ENCODE measurements at places on chromosomes 4 and X.

- no peak for DNase-seq
Measured at GRCh38 chr4:180630012-180630665, 1613.1 kb upstream of the TENM3 start.

- no peak for DNase-seq
Measured at GRCh38 chr4:89070041-89070440, 13.1 kb upstream of the FAM13A start.

GRCh38 chr4:76147454-76148141 is 599 bp downstream of the NUP54 start:
- DNase-seq, result peak; percentile 68

DNA sequence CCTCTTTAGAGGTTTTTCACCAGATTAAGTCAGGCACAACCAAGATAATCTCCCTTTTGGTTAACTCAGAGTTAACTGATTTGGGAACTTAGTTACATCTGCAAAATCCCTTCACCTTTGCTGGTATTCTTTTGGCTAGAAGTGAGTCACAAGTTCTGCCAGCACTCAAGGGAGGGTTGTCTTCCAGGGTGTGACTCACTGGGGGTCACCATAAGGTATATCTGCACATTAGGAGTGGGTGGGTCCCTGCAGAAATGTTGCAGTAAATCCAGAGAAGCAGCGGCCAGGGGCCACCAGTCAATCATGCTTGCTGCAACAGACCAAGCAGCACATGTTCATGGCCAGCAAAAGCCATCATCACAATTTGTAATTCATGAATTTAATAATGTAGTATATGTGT is 59.8 kb upstream of the MAML3 start:
- DNase-seq, result no peak

- no peak for DNase-seq
Measured at GRCh38 chrX:45422216-45422925, 221.7 kb upstream of the DIPK2B start.

- no peak for DNase-seq
Measured at GRCh38 chr4:15233626-15234025, 194.2 kb upstream of the C1QTNF7 start.

DNA sequence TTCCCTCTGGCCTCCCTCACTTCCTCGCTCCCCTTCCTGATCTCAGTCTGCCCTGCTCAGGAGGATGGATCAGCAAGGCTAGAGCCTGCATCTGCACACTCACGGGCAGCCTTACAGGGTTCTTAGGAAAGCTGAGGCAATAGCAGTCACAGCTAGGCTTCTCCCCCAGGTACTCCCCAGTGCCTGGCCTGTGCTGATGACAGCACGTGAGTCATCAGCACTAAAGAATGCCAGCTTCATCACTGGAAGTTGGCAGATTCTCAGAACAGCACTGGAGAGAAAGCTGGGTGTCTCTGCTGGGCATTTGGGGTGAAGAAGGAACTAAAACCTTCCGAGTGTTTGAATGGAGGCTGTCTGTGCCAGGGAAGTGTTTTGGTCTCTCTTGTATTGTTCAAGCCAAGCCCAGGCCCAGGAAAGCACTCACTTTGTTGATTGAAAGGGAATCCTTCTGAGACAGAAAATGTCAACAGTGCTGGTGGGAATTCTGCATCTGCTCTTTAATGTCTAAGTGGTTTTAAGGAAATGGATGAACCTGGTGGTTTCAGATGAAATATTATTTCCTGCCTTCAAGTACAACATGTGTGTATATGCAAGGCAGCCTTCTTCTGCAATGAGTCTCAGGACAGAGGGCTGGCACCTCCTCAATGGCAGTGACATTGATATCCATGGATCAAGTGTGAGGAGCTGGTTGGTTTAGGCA is 73.0 kb upstream of the SCOC start:
- no peak for DNase-seq

GRCh38 chr4:71550220-71551165 is 211.7 kb downstream of the SLC4A4 start:
- no peak for DNase-seq

DNA sequence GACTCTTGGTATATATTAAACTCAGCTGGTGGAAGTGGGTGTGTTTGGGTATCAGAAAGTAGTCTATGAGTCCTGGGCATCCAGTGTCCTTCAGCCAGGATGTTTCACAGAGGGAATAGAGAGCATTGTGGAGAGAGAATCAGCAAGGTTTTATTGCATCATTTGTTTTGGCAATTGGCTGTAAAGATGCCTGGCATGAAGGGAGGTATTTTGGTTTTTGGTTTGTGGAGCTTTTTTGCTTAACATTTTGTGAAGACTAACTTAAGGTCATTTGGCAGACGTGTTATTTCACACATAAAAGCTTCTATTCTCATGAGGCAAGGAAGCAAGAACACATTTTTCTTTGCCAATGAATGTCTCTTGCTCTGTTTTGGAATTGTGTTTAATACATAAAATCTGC is 71.1 kb downstream of the DCLK2 start:
- DNase-seq, result no peak

GRCh38 chr4:9859810-9860209 is 78.4 kb downstream of the DRD5 start:
- DNase-seq, result no peak

- no peak for DNase-seq
Measured at GRCh38 chrX:46777971-46778810, 19.3 kb upstream of the SLC9A7 start.

- no peak for DNase-seq
Measured at GRCh38 chr4:41134581-41134980, 79.8 kb downstream of the APBB2 start.

- DNase-seq, result no peak
Measured at GRCh38 chr4:15868111-15868510, 70.4 kb downstream of the FGFBP1 start.

DNA sequence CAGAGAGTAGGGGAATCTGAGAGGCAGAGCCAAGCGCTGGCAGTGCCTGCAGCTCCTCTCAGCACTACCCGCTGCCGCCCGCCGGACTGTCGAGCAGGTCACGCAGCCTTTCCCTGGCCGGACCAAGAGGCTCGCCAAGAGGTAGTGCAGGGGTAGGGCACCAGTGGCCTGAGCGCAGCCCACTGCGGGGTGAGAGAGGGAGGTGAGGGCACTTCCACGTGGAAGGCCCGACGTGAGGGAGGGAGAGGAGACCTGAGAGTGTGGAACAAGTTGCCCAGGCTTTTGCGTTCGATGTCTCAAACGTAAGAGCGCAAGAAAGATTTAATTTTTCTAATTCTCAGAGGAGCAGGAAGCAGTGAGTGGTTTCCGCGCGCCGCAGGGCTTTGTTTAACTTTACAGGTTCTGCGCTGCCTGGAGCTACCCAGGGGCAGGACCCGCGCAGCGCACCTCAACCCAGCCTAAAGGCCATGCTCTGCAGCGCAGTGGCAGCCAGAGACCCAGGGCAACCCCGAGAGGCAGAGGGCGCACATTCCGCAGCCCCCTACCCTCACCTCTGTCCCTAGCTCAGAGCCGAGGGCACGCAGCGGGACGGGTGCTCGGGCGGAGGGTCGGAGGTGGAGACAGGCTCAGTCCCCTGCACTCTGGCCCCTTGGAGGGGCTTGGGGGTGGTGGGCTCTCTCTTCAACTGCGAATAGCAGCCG is 14.9 kb downstream of the ARHGAP36 start:
- DNase-seq, result no peak

- peak; percentile 73 for DNase-seq
Measured at GRCh38 chr4:13705521-13706041, 78.1 kb upstream of the BOD1L1 start.

- no peak for DNase-seq
Measured at GRCh38 chr4:6132716-6133115, 67.6 kb downstream of the JAKMIP1 start.

DNA sequence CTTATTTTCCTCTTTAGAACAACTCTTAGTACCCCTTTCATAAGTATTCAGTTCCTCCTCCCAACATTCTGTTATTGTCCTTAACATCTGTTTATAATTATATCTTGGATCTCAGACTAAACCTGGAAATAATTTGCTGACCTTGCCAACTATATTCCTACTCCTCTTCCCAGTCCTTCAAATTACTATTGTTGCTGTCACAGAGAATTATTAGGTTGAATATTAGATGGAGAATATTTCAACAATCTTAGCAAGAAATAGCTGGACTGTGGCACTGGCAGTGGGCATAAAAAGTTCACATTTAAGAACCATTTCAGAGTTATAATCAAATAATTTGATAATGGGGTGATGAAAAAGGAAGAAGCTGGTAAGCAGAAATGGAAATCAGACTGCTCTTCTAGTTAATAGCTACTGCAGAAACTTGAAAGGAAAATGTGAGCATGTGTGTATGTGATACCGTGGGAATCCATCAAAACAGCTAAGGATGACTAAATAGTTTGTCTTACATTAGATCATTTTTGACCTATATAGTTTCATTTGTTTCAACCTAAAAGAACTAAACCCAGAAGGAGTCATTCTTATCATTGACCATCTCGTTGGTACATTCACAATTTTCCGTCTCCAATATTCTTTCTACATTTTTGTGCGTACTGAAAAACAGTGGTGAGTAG is 43.3 kb upstream of the PRDM8 start:
- DNase-seq, result no peak

- no peak for DNase-seq
Measured at GRCh38 chrX:12975670-12975965, 708 bp downstream of the TMSB4X start.

DNA sequence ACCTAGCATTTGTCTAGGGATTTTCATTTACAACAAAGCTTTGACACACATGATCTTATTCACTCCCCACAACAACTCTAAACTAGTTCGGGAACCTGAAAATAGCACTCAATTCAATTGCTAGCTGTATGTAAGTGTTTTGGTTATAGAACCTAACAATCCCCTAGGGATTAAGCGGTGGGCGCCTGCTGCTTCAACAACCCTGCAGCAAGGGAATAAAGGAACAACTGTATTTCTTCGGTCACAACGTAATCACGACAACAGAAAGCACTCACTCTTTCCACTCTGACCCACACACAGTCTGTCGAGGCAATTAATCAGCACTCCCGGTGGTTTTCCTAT is 674 bp upstream of the DIAPH2 start:
- no peak for DNase-seq

DNA sequence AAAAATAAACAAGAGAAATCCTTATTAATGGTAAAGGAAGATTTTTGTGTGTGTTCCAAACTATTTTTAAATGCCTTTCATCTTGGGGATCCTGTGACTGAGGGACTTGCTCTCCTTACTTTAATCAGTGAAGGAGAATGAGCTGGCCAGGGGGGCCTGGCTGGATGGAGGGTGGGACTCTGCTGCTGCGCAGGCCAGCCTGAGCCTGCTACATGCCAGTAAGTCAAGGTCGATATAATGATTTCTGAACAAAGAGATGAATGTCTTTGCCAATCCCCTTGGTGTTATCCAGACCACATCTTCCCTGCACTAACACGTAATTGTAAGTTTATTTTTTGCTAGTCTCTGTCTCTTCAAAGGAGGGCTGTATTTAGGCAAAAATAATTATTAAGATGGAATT is 1679.2 kb upstream of the TENM3 start:
- no peak for DNase-seq

GRCh38 chrX:39601231-39602177 is 496.3 kb downstream of the BCOR start:
- DNase-seq, result no peak

GRCh38 chr4:3267576-3268394 is 18.8 kb downstream of the MSANTD1 start:
- no peak for DNase-seq

DNA sequence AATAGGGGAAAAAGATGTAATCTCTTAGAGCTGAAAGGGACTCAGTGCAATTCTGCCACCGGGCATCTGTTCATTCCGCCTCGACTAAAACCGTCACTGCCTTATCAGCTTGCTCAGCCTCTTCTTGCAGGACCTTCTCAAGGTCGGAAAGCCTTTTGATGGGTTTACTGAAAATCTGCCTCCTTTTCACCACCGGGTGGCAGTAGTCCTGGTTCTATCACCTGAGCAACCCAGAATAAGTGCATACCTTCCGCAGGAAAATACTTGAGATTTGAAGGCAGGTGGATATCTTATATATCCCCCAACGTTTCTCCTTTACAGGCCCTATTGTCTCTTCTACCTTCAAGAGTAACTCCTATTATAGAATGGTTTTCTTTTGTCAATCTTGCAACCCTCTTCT is 103.4 kb upstream of the PAK3 start:
- DNase-seq, result peak; percentile 8

- DNase-seq, result no peak
Measured at GRCh38 chrX:9345957-9346356, 118.9 kb upstream of the TBL1X start.
